Suppressor macrophage treated with lipopolysaccharide for 4 hours (primary cell): ENCODE measurements at places on chromosomes 5 and 9.
A peak's percentile ranks its signal among the peaks of the same experiment; 100 is the strongest.

GRCh38 chr5:106314221-106314824 is 1356.4 kb downstream of the EFNA5 start:
- no peak for DNase-seq

- DNase-seq = peak; percentile 97
Measured at GRCh38 chr5:80125962-80126480, 90.9 kb downstream of the THBS4 start.

- DNase-seq = no peak
Measured at GRCh38 chr9:68728731-68729130, 23.7 kb downstream of the PIP5K1B start.

DNA sequence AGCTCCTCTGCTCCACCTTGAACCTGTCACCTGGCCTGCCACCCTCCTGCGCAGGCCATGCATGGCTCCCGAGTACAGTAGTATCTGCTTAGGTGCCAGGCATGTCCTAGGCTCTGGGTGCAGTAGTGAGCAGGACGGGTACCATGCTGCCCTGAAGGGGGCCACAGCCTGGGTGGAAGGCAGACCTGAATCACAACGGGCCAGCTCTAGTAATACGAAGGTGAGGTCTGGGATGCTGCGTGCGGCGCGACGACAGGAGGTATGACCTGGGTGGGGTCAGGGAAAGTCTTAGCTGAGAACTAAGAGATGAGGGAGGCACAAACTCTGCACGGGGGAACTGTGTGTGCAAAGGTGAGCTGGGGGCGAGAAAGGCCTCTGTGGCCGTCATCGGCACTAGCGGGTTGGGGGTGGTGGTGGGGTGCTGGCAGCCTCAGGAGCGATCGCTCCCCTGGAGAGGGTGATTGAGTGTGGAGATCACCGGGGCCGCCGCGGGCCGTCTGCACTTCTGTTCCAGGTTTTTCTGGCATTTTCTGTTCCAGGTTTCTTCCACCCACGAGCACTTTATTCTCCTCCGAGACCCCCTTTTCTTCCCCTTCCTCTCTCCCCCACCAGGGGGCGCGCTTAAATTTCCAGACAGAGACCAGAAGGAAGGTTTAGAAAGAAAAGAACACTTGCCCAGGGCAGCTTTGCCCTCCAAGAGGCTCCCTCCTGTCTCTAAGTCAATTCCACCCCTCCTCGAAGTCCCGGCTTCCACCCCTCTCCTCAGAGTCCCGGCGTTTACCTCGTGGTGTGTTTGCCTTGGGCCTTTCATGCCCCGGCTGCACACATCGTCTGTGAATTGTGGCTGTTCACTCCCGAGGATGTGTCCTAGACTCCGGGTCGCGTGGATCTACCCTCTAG is 15.1 kb downstream of the PDLIM4 start:
- DNase-seq = peak; percentile 70

- DNase-seq = no peak
Measured at GRCh38 chr5:1729641-1730486, 69.8 kb downstream of the MRPL36 start.

GRCh38 chr5:31194892-31195555 is 1.5 kb downstream of the CDH6 start:
- no peak for DNase-seq

DNA sequence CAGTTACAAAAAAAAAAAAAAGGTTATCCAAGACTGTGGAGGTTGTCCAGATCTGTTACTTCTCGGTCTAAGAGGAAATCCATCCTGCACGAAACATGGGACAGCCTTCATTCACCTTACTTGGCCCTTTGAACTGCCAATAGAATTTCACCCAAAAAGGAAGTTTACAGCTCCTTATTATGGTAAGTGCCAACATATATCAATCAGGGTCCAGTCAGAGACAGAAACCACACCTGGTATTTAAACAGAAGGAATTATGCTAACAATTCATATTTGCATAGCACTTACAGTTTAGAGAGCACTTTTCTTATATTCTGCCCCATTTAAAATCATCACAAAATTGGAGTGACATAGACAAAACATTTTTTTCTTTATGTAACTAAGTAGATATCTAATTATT is 93.6 kb upstream of the PTPN3 start:
- no peak for DNase-seq

GRCh38 chr5:143874312-143874711 is 62.4 kb downstream of the HMHB1 start:
- DNase-seq = no peak

GRCh38 chr5:88377705-88378656 is 109.3 kb upstream of the TMEM161B start:
- no peak for DNase-seq
